MV-4-11 (cell line): ENCODE measurements at places on chromosomes 11 and 22.

DNA sequence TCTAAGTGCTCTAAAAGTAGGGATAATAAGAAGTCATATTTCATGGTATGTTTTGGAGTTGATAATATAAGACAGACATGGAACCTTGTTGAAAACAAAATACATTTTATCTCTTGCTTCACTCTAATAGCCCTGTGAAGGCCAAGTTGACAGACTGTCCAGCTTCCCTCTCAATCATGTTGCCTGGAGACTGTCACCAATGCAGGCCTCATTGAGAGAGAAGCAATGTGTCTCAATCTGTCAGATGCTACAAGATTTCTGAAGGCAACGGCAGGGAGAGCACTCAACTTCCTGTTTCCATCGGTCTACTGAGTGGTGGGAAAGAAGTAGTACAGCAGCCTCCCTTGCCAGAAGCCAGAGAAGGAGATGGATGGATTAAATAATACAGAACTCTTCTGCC lies 23.6 kb upstream of the FJX1 start:
- peak; percentile 61 for DNase-seq

GRCh38 chr11:1890856-1891830 lies 552 bp downstream of the PRR33 start:
- DNase-seq = no peak

DNA sequence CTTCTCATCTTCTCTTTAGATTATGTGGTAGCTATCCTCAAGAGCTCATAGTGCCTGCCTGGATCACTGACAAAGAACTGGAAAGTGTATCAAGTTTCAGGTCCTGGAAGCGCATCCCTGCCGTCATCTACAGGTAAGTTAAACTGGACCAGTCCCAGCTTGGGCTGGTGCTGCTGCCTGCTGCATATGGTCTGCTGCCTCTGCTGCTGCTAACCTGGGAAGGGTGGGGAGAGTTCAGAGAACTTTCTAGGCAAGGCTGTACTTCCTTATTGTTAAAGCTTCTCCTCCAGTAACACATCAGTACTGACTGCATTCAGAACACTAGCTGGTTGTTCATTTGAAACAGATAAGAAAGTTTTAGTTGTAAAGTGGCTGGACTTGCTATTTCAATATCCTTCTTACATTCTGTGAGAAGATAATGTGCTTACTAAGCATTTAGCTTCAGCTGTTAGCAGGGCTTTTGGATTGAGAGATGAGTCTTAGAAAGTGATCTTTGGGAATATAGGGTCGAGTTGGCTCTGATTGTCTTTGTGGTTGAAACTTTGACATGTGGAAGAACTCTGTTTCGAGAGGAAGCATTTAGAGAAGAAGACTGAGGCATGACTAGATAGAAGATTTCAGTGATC lies 77.3 kb upstream of the HORMAD2 start:
- no peak for DNase-seq

DNA sequence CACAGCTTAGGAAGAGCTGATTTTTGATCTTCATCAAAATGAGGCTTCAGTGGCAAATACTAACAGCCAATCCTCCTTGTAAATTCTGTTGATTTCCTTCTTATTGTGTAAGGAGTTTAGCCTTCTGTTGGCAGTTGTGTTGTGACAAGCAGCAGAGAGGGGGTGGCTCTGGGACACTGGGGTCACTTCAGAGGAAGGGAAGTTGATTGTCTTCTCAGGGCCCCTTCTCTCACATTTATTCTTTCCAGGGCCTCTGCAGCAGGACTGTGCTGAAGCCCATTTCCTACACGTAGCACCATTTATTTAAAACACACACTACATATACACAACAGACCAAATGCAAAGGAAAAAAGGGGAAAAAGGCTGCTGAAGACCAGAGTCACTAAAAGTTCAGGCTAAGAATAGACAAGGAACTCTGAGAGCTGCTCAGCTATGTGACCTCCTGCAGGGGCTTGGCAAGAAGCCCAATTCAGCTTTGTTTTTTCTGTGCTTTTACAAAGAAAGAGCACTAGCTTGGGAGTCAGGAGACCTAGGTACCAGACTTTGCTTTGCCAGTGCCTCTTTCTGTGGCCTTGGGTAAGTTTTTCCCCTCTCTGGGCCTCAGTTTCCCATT lies 28.3 kb upstream of the UPB1 start:
- DNase-seq = peak; percentile 91

GRCh38 chr11:112235750-112236390 lies 9.6 kb downstream of the PTS start:
- no peak for DNase-seq

DNA sequence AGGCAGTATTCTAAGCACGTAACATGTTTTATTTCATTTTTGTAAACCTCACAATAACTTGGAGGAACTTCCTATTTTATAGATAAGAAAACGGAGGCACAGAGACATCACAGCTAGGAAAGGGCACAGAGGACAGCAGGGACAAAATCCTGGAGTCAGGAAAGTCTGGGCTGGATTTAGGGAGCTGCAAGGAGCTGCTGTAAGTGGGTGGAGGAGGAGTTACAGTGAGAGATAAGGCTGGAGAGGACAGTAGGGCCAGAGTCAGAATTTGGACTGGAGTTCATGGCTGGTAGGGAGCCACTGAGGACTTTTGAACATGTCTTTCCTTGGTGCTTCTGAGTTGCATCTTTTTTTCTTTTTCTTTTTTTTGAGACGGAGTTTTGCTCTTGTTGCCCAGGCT lies 32.2 kb upstream of the PTPRJ start:
- no peak for DNase-seq

GRCh38 chr11:69205743-69206612 lies 50.2 kb downstream of the SMIM38 start:
- DNase-seq = no peak

DNA sequence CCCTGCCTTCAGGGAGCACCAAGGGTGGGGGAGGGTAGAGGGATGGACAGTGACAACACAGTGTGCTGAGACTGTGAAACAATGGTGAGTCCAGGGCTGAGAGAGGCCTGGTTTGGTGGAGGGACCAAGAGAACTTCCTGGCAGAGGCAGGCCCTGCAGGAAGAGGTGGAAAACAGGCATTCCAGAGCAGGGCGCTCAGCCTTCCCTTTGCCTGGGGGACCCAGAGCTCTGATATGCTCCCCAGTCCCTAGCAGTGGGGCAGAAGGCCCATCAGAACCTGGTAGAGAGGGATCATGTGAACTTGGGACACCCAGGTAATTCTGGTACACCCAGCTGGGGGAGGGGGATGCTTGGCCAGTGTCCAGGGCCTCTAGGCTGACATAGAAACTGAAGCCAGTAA lies 17.2 kb upstream of the UVRAG start:
- no peak for DNase-seq

- no peak for DNase-seq
These were observed 941.2 kb downstream of the DLG2 start for GRCh38 chr11:84685976-84686375.

GRCh38 chr11:120929090-120929489 lies 94.8 kb upstream of the TBCEL start:
- no peak for DNase-seq

DNA sequence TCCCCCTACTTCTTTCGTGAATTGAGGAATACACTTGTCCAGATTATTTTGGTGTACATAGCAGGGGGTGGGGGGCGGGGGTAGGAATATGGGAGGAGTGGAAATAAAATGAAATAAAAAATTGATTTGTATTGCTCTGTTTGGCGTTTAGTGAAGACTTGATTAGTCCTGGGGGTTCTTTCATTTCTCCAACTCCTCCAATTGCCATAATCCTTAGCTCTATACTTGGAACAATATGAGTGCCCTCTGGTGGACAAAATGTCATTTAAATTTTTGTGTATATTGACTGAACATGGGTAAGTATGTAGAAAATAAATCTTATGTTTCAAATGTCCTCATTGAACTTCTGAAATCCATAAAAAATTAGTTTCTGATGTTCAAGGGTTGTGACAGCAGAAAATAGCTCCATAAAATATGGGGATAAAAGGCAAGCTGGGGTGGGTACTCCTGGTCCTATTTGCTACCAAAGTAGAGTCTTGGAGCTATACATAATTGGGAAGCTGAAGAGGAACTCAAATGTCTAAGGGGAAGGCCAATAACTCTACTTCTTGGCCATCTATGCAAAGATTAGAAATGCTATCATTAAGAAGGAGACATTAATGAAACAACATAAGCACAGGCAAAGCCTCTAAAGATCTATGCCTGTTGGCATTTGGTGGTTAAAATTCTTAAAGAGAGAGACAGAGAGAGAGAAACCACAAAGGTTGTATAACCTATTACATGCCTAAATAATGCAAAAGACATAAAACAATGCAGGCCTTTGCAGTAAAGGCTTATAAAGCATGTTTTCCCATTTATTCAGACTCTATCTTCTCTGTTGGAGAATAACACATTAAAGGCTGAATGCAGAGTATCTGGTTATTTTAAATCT lies 421.6 kb downstream of the METTL15 start:
- peak; percentile 49 for DNase-seq

DNA sequence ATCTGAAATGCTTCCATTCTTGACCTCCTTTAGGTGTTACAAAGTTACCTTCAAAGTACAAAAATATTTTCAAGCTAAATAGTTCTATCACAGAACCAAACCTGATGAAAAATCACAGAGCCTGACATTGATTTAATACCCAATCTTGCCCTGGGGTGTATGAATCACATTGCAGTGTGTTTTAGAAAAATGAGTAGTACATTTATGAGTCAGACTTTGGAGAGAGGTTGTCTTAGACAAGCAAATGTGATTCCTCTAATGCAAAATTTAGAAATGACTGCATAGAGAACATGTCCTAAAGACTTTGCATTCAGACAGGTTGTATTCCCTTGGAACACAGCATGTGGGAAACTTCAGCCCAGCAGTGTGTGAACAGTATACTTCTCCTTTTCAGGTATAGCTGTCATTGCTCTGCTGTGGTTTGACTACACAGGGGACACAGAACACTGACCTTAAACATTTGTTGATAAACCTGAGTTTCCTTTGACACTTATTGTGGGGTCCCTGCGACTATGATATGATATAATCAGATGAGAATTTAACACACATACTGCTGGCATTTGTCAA lies 972.1 kb downstream of the JRKL start:
- DNase-seq = no peak

DNA sequence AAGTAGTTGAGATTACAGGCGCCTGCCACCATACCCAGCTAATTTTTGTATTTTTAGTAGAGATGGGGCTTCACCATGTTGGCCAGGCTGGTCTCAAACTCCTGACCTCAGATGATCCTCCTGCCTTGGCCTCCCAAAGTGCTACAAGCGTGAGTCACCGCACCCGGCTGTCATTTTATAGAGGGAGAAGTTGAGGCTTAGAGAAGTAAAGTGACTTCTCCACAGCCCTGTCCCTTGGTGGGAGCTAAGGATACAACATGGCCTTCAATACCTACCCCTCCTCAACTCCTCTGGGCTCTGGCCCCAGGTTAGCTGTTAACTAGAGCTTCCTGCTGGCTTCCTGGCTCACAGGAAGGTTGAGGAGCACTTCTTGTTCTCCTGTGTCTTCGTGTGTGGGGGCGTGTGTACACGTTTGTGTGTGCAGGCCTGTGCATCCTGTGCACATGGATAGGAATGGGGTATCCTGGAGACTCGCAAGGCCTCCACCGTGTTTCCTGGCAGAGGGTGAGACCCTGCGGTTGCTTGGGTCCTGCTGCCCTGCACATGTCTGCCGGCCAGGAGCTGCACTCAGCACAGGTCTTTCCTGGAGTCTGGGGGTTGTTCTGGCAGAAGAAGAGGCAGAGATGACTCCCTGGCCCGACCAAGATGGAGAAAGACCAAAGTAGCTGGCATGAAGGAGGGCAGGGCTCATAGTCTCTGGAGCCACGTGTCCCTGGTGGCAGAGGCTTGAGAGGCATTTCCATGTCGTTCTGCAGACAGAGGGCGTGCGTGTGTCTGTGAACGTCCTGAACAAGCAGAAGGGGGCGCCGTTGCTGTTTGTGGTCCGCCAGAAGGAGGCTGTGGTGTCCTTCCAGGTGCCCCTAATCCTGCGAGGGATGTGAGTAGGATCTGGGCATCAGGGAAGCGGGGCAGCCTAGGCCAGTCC lies 2.4 kb downstream of the SIDT2 start:
- DNase-seq = peak; percentile 80

DNA sequence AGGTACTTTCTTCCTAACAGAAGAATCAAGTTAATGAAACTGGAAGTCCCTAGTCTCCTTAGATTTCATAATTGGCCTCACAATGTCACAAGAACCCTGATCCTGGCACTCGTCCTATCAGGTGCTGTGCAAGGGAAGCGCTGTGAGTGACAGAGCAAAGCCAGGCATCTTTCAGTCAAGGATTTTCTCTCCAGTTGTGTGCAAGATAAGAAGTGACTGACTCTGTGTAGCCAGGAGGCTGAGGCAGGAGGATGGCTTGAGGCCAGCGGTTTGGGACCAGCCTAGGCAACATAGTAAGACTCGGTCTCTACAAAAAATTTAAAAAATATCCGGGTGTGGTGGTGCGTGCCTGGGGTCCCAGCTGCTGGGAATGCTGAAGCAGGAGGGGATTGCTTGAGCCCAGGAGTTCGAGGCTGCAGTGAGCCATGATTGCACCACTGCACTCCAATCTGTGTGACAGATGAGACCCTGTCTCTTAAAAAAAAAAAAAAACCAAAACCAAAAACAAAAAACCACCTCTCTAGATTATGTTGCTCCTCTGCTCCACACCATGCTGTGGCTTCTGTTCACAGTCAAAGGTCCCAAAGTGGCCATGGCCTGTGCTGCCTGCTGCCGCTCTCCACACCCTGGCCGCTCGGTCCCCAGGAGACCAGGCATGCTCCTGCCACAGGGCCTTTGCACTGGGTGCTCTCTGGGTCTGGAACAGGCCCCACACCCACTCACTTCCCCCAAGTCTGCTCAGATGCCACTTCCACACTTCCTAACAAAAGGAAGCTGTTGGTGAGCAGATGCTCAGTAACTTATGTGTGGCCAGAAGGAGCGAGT lies 54.2 kb upstream of the CLDN5 start:
- peak; percentile 64 for DNase-seq

DNA sequence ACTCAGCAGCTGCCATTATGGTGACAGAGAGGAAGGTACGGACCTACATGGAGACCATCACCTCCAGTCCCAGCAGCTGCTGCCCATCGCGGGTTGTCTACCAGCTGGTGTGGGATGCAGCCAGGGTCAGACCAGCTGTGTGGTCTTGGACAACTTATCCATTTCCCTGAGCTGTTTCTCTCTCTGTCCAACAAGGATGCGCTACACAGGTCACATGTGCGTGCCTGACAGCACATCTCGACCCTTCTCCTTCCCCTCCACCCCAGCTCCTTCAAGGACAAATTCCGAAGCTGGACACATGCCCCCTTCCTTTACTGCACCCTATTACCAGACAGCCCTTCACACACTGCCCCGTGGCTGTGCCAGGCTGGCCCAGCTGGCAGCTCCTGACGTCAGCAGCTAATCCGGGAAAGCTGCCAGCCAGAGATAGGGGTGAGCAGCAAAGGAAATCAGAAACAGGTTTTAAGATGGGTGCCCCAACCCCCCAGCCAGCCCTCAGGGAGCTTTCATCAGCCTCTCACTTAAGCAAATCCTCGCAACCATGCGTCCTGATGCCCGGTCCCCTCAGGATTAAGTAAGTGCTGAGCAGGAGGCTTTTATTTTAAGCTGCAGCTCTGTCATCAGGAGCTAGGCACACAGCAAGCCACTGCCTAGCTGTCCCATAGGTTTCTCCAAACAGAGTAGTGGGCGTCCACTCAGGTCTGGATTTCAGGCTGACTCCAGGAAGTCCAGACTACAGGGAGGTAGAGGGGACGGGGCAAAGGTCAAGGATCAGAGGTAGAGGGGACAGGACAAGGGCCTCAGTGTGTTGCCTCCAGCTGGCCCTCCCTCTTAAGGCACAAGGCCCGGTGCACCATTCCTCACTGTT lies 20.3 kb downstream of the TEF start:
- no peak for DNase-seq

GRCh38 chr11:132601875-132602274 lies 930.4 kb downstream of the OPCML start:
- no peak for DNase-seq

- no peak for DNase-seq
These were observed 121.5 kb downstream of the CCDC34 start for GRCh38 chr11:27241311-27242122.

- no peak for DNase-seq
These were observed 23.8 kb upstream of the HIKESHI start for GRCh38 chr11:86278226-86278625.
